Pulmonary artery endothelial cell (primary cell): ENCODE measurements at places on chromosomes 16 and 17. TPM values are rescaled to one million over a fixed set of nuclear protein-coding genes. Genes with fewer than 3 reads are reported as not detected.

Gene SALL1
- 0.88 TPM in 1 of 2 replicates, not detected in the other for total RNA-seq

Gene MPDU1
- 72.5 and 100 TPM in 2 replicates for total RNA-seq

Gene CCL8
- not detected in 2 replicates for total RNA-seq

Gene SLC22A31
- 0.13 and 0.18 TPM in 2 replicates for total RNA-seq

Gene FOXN1
- not detected in 2 replicates for total RNA-seq

Gene MYO15B
- 1.6 and 10.5 TPM in 2 replicates for total RNA-seq

Gene ADAT1
- 55.0 and 59.7 TPM in 2 replicates for total RNA-seq

Gene CCDC57
- 6.9 and 9.3 TPM in 2 replicates for total RNA-seq

Gene OR4D1
- total RNA-seq = not detected in 2 replicates

Gene TAT
- not detected in 2 replicates for total RNA-seq

Gene TBC1D26
- total RNA-seq = not detected in 2 replicates

Gene SAMD14
- 4.1 and 4.5 TPM in 2 replicates for total RNA-seq

Gene TBC1D3K
- total RNA-seq = not detected in 2 replicates

Gene CD79B
- total RNA-seq = 1.5 and 1.7 TPM in 2 replicates

GRCh38 chr17:19833914-19834313, 33.8 kb downstream of the ULK2 start:
- no peak for DNase-seq

- DNase-seq = peak; percentile 26
These were observed 117.8 kb upstream of the CDC42EP4 start for GRCh38 chr17:73429440-73430164.

DNA sequence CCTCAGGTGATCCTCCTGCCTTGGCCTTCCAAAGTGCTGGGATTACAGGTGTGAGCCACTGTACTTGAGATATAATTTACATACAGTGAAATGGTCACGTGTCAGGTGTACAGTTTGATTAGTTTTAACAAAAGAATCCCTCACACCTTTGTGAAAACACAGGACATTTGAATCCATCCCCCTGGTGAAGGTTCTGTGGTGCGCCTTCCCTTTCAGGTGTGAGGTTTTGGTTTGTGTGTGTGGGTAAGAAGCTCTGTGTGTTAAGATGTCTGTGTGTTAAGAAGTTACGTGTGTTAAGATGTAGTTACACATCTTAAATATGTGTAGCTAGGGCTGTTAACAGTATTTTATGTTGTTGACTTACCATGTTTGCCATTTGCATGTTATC, 4.4 kb downstream of the SEC14L1 start:
- no peak for DNase-seq

GRCh38 chr17:72351365-72351764, 230.5 kb downstream of the SOX9 start:
- DNase-seq = no peak

- no peak for DNase-seq
These were observed 23.7 kb downstream of the CDK5R1 start for GRCh38 chr17:32510466-32510865.

DNA sequence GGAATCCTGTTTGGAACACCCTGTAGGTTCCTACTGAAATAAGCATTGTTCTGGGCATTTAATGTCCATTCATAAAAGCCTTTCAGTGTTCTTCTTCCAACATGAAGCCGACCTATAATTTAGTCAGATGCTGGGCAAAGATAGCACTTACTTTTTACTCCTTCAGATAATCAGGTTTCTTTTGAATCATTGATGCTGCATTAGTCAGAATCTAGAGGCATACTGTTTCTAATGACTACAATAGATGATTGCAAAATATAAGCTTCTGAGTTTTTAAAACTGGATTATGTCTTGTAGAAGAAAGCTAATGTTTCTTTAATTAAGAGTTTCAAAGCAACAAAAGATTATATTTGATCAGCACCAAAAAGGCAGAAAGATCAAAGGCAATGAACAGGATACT, 16.0 kb downstream of the MMD start:
- DNase-seq = no peak

DNA sequence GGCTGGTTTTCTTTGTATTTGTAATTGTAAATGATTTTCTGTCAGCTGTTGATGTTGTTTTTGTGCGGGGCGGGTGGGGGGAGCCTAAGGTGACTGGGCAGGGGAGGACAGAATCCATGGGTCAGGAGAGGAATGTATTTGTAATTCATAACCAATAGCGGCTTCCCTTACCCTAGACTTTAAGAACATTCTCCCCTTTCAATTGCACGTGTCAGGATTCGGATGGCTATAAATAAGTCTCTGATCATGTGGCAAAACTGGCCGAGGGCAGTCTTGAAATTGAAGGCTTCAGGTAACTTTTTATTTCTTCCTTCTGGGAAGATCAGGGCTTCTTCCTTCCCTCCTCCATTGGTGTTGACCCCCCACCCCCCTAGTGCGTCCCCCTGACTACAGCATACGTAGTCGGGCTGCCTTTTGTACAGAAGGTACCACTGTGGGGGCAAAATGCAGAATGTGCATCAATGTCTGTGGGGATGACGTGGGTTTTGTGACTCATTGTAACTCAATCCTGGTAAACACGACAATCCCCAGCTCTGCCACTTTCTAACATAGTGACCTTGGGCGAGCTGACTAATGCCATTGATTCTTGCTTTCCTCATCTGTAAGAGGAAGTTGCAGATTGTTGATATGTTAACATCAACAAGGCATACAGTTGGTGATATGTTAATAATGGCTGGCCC, 16.2 kb downstream of the MARCHF10 start:
- DNase-seq = no peak

- DNase-seq = no peak
These were observed 1241.8 kb upstream of the GOT2 start for GRCh38 chr16:59975953-59976352.

GRCh38 chr17:62653002-62653825, 25.7 kb downstream of the MRC2 start:
- DNase-seq = no peak

- no peak for DNase-seq
These were observed 206.9 kb downstream of the MAP2K4 start for GRCh38 chr17:12227547-12227946.

GRCh38 chr17:29582772-29583171, 6.7 kb downstream of the GIT1 start:
- no peak for DNase-seq

- no peak for DNase-seq
These were observed 199.1 kb downstream of the FOXL1 start for GRCh38 chr16:86777381-86777946.

DNA sequence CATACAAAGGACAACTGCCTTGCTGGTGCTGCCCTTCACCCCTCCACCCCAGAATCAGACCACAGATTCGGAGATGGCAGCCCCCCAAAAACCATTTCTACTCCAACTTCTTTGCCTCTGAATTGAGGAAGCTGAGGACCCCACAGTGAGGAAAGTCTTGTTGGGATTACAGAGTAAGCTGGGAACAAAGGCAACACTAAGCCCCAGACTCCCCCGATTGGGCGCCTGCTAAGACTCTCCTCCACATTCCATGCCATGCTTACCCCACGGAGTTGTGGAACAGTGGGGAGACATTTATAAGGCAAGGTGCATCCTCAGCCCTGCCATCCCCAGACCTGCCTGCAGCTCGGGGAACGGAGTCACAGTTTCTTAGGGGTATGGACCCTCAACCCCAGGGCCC, 1.9 kb downstream of the GIT1 start:
- no peak for DNase-seq

DNA sequence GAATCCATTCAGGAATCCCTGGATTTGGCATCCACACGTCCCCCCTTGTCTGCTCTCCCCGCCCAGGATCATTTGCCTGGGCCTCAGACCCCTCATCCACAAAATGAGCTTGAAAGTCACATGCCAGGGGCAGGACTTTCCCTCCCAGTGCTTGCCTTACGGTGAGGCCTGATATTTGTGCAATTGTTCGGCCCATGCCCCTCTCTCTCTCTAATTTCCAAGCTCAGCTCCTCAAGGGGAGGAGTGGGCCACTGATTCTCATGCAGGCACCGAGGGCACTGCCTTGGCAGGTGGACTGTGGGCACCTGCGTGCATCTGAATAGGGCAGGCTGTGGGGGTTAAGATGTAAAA, 267.2 kb upstream of the FOXF1 start:
- no peak for DNase-seq

DNA sequence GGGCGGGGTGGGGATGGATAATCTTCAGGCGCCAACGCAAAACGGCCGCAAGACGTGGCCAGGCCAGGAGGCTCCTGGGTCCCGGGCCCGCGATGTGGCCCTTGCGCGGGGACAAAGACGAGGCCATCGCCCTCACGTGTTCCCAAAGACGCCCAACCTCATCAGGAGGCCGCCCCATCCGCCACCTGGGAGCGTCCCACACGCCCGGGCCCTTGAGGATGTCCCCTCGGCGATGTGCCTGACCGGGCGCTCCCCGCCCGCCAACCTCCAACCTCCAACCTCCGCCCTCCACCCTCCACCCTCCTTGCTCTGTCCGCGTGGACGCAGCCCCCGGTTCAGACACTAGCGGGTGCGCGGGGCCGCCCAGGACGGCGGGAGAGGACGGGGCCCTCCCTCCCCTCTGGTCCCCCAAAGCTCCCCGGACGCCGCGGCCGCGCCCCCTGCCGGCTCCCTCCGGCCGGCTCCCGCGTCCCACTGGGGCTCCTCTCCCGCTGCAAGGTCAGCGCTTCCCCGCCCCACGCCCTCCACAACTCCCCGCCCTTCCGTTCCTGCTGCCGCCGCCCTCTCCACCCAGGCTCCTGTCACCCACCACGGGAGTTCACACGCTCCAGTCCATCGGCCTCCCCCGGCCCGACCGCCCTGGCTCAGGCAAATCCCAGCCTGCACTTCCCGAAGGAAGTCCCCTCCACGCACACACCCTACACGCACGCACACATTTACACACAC, 250.8 kb upstream of the RPL38 start:
- no peak for DNase-seq

GRCh38 chr16:30637944-30638343, 12.8 kb upstream of the PRR14 start:
- DNase-seq = no peak

DNA sequence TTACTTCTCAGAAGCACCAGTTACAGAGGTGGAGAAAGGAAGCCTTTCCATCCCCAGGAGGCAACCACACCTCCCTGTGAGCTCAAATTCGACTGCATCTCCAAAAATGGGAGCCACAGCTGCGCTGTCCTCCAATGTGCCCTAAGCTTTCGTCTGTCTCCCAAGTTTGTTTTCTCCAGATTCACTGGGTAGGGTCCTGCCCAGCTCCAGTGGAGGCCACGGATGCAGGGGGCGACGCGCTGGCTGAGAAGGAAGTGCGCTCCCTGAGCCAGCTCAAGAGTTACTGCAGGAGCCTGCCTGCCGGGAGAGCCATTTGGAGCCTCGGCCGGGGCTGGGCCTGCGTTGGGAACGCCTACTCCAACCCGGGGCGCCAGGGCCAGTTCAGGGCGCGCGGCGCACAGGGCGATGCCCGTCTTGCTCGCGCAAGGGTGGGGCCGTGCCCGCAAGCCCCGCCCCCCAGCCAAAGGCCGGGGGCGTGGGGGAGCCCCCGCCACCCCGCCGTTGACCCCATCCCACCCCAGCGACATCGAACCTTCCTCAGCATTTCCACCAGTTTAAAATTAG, 19.5 kb downstream of the SIAH1 start:
- DNase-seq = peak; percentile 32

- DNase-seq = no peak
These were observed 9.1 kb upstream of the DUXB start for GRCh38 chr16:75710344-75710743.

- no peak for DNase-seq
These were observed 966 bp downstream of the SLFN14 start for GRCh38 chr17:35559495-35560210.

DNA sequence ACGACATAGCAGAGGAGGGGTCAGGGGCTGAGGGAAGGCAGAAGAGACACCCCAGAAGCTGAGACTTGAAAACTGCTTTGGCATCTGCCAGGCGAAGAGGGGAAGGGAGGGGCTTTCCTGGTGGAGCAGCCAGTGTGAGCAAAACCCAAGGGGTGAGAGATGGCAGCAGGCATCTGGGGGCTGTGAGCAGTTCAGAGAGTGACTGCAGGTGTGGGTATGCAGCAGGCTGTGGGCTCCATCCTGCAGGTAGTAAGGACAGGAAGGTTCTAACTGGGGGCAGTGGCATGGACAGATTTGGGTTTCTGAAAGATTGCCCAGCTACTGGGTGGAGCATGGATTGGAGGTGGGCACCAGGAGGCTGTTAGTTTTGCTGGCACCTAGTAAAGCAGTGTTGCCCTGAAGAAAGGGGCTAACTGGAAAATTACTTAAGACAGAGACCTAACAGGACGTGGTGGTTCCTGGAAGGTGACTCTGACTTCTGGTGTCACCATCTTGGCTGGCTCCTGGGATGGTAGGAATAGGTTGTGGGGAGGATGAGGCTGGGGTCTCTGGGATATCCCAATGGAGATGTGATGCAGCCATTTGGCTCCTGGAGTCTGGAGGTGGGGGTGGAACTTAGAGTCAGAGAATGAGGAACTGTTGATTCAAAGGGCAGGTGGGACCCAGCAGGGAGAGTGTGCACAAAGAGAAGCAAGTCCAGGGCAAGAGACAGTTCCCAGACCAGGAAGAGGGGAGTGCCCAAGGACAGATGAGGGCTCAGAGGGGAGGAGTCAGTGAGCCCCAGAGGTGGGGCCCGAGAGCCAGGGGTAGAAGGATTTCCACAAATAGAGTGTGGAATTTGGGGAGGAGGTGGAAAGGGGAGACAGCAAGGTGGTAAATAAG, 11.2 kb downstream of the BCL7C start:
- no peak for DNase-seq

GRCh38 chr16:87844120-87844733, 25.1 kb downstream of the SLC7A5 start:
- DNase-seq = no peak

GRCh38 chr17:69581061-69581961, 166.8 kb downstream of the MAP2K6 start:
- no peak for DNase-seq

- DNase-seq = no peak
These were observed 6.1 kb downstream of the DOK4 start for GRCh38 chr16:57479976-57480753.

DNA sequence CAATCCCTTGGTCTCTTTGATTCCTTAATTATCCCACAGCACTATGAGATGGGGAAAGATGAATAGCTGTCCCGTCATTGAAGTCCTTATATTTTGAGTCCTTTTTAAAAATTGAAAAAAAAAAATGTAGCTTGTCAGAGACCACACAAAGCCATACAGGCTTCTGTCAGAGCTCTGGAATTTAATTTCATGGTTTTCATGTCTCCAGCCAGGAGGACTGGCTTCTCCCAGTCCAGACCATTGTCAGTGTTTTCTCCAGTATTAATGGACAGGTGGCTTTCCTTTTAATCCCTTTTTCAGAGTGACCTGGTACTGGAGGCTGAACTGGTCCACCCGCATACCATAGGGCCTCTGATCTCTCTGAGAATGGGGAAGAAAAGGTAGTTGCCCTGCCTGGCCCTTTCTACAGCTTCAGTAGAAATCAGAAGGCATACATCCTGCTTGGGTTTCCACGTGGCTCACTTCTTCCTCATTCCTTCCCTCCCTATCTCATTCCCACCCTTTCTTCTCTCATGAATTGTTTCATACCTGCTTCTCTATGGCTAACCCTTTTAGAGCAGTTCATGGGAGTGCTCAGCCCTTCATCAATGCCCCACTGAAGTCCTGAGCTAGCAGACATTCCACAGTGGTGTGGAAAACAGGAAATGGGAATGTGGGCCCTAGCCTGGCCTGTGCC, 29.1 kb downstream of the TRIM16 start:
- DNase-seq = no peak
